ENCODE measurements at places on chromosomes 5 and 9. TPM values are rescaled to one million over a fixed set of nuclear protein-coding genes. Genes with fewer than 3 reads are reported as not detected.

The STK32A gene
- total RNA-seq: not detected

GRCh38 chr9:8143677-8144076, 344.1 kb upstream of the DMAC1 start:
- no peak for ATAC-seq

DNA sequence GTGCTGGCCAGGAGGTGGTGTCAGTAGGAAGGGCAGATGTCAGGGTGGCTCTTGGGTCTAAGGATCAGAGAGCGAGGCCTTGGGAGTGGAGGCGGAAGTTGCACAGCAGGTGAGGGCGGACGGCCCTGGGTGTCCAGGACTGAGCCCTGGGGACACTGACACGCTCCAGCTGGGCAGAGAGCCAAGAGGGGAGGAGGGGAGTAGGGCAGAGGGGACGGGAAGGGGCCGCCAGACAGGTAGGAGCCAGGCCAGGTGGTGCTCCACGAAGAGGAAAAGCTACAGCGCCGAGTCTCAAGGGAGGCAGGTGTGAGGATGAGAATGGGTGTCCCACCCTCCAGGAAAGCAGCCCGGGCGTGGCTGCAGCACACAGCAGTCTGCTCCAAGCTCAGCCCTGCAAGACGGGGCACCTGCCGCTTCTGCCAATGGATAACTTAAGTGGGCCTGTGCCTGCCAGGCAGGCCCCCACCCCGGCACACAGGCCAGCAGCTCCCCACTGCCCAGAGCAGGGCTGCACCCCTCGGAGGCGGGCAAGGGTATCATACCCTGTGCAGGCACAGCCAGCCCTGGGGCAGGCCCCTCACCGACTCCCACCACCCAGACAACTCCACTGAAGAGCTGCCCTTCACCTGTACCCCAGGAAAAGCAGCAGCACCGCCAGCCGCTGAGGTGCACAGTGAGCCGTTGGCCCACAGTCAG, 4.9 kb downstream of the TPRN start:
- ATAC-seq: no peak

GRCh38 chr5:147169399-147169798, 65.4 kb upstream of the STK32A start:
- ATAC-seq: peak; percentile 49

- no peak for ATAC-seq
These were observed 141.4 kb downstream of the TMEM38B start for GRCh38 chr9:105835721-105836120.

DNA sequence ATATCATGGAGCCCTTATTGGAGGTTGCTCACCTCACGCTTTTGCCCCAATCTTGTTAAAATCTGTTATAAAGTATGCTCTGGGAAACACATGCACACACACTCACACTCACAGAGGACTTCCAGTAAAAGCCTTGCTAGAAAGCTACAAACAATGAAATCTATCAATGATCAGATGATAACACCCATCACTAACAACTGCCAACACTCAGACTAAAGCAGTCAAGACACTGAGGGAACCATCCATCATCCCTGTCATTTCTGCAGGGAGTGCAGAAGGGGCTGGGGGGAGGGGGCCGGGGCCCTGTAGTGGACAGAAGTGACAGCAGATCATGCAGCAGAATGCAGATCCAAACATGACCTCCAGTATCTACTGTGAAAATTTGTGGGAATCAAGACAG, 179.1 kb downstream of the AOPEP start:
- no peak for ATAC-seq

DNA sequence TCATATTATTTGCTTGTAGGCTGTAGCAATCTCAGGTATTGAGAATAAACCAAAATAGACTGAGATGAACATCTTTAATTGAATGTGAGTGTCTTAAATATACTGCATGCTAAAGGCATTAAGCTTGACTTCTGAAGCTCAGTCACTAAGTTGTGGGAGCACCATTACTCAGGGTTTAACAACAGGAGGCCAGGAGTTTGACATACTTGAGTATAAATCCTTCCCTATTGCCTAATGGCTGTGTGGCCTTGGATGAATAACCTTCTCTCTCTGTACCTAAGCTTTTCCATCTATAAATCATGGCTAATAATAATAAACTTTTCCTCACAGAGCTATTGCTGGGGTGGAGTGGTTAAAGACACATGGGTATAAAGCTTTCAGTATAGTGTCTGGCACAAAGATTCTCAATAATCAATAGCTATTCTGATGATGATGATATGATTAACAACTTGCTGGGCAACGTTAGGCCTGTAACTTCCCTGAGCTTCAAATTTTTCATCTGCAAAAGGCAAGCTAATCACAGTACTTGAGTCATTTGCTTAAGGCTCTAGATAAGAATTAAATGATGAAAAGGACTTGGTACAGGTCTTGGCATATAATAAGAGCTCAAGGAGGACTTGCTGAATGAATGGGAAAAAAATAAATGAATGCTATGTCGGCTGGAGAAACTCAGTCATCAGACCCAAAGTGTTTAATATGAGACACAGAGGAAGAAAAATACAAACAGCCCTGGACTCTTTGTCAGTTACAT, 174.0 kb upstream of the IL12B start:
- ATAC-seq: no peak

The SPINK13 gene
- not detected for total RNA-seq

- no peak for ATAC-seq
These were observed 7.4 kb upstream of the SNCAIP start for GRCh38 chr5:122304471-122305215.

- no peak for ATAC-seq
These were observed 406.0 kb upstream of the PIK3R1 start for GRCh38 chr5:67809589-67809988.

The MYOZ3 gene
- 0.21 TPM for total RNA-seq

The BTNL3 gene
- total RNA-seq: not detected

The ELAVL2 gene
- not detected for total RNA-seq

The PHF24 gene
- 0.16 TPM for total RNA-seq

- ATAC-seq: peak; percentile 86
These were observed 505 bp downstream of the C5orf34 start for GRCh38 chr5:43514471-43514815.

GRCh38 chr9:4617752-4618151, 44.3 kb upstream of the PLPP6 start:
- no peak for ATAC-seq

- ATAC-seq: peak; percentile 24
These were observed 47.7 kb downstream of the CNTRL start for GRCh38 chr9:121122246-121123032.

DNA sequence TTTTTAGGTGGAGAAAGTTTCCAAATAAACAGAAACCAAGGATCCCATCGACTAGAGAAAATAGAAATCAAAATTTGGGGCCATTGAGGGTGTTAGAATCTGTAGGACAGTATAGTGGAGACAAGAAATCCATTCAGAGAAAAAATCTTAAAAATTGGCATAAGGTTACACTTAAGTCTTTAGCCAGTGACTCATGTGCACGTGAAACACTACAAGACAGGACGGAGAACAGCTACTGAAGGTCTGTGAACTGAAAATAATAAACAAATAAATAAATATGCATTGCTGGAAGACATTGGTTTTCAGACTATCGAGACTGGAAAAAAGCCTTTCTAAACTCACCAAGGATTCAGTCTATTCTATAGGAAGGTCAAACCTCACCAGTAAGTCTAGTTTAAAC, 1955.5 kb downstream of the MAT2B start:
- no peak for ATAC-seq

The TMEFF1 gene
- total RNA-seq: not detected

The CARTPT gene
- not detected for total RNA-seq

The OR13C4 gene
- total RNA-seq: not detected

- ATAC-seq: peak; percentile 18
These were observed 7.1 kb downstream of the NEK6 start for GRCh38 chr9:124264823-124265233.

GRCh38 chr9:16718296-16718695, 152.2 kb downstream of the BNC2 start:
- ATAC-seq: no peak

The TXNDC8 gene
- not detected for total RNA-seq

The SLC45A2 gene
- total RNA-seq: not detected

- ATAC-seq: no peak
These were observed 55.8 kb downstream of the NUP214 start for GRCh38 chr9:131181091-131181681.

DNA sequence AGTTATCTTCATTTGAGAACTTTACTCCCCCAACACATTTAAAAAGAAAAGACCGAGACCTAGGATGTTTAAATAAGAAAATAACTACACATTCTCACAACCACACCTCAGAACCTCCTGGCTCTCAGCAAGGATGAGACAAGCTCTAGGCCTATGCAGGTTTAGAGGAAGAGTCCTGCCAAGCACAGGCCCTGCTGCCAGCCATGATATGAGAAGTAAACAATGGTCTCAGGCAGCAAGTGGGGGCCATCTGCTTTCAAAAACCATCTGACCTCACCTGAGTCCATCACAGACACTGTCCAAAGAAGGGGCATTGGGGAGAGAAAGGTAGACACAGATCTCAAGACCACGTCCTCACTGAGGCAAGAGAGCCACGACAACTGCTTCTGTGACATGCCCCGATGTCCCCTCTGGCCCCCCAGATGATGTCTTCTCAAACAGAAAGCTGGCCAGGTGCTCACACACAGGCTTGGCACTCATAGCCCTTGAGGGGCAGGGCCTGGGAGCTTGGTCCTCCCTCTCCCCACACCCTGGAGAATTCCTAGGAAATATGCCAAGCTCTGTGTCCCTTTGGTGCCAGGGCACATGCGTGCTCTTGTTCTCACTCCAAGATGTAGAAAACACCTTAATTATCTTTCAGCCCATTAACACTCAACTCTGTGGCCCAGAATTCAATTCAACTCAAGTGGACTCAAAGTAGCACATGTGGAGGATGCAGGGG, 150.4 kb downstream of the FSTL4 start:
- no peak for ATAC-seq

The ADGRD2 gene
- total RNA-seq: not detected

DNA sequence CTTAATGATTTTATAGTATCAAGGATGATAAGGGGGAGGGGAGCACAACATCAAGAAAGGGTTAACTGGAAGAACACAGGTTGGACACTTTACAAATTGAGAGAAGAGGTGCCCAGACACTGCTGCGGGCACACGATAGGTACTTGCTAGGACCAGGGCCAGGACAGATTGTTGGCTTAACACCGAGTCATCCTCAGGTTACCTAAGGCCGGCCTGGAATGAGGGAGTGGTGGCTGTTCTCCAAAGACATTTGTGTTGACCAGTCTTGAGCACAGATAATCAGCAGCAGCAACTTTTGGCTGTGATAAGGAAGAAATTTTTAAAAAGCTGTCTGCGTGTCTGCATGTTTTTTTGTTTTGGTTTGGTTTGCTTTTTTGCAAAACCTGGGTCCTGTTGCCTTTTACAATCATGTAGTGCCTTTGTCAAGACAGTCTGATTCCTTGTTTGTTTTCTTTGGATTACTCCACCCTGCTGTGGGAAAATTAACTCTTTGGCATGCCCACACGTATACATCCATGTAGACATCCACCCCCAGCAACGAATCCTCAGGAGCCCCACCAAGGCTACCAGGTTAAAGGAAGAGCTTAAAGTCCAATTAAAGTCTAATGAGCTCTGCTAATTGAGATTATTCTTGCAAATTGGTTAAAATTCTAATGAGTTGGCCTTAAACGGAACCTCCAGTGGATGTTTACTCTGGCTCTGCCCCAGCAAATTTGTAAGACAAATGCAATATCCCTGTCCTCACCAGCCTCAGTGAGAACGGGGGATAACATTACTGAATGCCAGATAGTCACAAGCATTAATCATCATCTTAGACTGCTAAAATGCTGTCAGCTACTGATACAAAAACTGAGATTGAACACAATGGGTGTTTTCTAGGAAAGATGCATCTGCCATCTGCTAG, 382.3 kb downstream of the ACTL7B start:
- ATAC-seq: no peak

The MLANA gene
- not detected for total RNA-seq

GRCh38 chr5:128014578-128014977, 69.0 kb upstream of the SLC12A2 start:
- no peak for ATAC-seq

- ATAC-seq: peak; percentile 85
These were observed at the start of gene PLPP6 for GRCh38 chr9:4662108-4662988. Gene PLPP6 (plus strand): TSS chr9:4662294. CDS start chr9:4662376, 82 bp downstream.

- no peak for ATAC-seq
These were observed 105.1 kb downstream of the SLC24A2 start for GRCh38 chr9:19683715-19684114.

DNA sequence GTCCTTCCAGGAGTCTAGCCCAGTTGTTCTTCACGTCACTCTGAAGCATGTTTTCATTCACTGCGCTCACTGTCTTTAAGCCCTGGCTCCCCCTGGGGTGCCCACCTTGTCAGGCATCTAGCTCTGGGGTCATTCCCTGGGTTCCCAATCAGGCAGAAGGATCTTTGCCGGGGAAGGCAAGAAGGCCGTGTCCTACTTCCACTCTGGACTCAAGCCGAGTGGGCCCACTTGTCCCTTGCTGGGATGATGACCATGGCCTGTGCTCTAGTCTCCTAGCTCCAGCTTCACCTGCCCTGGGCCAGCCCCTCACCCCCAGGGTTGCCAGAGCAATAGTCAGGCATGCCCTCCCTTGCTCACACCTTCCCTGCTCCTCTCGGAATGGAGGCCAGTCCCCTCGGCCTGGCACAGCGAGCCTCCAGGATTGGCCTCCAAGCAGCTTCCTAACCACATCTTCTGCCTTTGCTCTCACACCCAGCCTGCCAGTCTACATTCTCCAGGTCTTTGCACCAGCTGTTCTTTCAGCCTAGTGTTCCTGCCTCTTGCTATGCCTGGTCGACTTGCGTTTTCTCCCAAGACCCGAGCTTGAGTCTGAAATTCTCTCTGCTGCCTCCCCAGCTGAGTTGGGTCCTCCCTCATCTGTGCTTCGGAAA, 32.2 kb upstream of the PSD2 start:
- no peak for ATAC-seq

The SHROOM1 gene
- 0.54 TPM for total RNA-seq

The DIPK1B gene
- total RNA-seq: not detected

DNA sequence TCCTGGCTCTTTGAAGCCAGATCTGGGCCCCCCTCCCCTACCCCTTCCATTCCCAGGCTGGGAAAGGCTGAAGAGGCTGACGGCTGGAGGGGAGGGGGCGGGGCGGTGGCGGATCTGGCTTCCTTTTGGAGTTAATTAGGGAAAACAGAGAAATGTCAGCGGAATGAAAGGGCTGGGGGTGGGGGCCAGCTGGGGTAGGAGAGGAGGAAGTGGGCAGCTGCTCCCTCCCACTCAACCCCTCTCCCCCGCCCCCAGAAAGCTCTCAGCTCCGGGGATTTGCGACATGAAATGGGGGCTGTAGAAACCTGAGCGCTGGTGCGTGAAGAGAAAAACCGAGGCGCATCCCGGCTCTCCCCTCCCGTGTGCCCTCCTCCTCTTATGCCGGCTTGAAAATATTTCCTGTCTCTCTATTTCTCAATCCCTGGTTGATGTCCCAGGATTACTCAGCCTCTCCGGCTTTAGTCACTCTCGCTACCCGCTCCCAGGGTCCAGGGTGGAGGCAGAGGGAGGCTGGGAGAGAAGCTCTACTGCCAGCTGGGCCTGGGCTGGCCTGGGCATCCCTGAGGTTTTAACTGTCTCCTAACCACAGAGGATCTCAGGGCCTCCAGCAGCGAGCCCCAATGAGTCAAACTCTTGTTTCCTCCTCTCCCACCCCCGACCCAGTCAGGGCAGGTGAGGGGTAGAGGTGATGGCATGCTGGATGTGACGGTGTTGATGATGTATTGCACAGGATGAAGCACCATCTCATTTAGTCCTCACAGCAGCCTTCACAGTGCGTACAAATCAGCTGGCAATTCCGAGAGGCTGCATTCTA, 20.1 kb downstream of the PCDHGC5 start:
- peak; percentile 22 for ATAC-seq

The TAF7 gene
- 45.3 TPM for total RNA-seq
